ENCODE measurements at places on chromosomes 6 and 20. TPM values are rescaled to one million over a fixed set of nuclear protein-coding genes. Genes with fewer than 3 reads are reported as not detected.

Gene OR12D3
- not detected for total RNA-seq

Gene HLA-DQB2
- total RNA-seq: not detected

Gene ADGRF5
- 0.18 TPM for total RNA-seq

DNA sequence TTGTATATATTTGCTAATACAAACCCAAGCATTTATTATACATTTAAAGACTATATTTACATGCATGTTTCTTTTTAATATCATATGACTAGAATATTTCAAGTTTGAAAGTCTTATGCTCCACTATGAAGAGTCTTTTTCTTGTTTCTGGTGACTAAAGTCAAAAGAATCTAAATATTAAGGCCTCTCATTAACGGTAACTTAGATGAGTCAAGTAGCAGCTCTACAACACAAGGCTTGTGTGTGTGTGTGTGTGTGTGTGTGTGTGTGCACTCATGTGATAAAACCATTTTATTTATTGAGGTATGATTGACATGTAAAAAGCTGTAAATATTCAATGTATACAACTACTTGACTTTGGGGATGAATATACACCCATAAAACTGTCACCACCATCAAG, 275.6 kb downstream of the TFAP2B start:
- H3K4me3 ChIP-seq: no peak overlapping the region
- no peaks in the 10 kb centered on the region for H3K4me1 ChIP-seq
- DNase-seq: no peak
- no peak overlapping the region for H3K27ac ChIP-seq
- no peaks in the 10 kb centered on the region for H3K27me3 ChIP-seq

GRCh38 chr20:50298554-50299324, 108.1 kb downstream of the CEBPB start:
- H3K36me3 ChIP-seq: no peaks in the 10 kb centered on the region
- no peak overlapping the region for H3K27ac ChIP-seq
- H3K27me3 ChIP-seq: no peaks in the 10 kb centered on the region
- DNase-seq: no peak

Measured in Panc1 (cell line).